SK-N-SH (cell line): ENCODE measurements at places on chromosomes 1 and 21. TPM values are rescaled to one million over a fixed set of nuclear protein-coding genes. Genes with fewer than 3 reads are reported as not detected.

PHACTR4 gene
- polyA plus RNA-seq = 9.8 and 10.5 TPM in 2 replicates

ESPN gene
- polyA plus RNA-seq = 0.13 and 0.33 TPM in 2 replicates

DNA sequence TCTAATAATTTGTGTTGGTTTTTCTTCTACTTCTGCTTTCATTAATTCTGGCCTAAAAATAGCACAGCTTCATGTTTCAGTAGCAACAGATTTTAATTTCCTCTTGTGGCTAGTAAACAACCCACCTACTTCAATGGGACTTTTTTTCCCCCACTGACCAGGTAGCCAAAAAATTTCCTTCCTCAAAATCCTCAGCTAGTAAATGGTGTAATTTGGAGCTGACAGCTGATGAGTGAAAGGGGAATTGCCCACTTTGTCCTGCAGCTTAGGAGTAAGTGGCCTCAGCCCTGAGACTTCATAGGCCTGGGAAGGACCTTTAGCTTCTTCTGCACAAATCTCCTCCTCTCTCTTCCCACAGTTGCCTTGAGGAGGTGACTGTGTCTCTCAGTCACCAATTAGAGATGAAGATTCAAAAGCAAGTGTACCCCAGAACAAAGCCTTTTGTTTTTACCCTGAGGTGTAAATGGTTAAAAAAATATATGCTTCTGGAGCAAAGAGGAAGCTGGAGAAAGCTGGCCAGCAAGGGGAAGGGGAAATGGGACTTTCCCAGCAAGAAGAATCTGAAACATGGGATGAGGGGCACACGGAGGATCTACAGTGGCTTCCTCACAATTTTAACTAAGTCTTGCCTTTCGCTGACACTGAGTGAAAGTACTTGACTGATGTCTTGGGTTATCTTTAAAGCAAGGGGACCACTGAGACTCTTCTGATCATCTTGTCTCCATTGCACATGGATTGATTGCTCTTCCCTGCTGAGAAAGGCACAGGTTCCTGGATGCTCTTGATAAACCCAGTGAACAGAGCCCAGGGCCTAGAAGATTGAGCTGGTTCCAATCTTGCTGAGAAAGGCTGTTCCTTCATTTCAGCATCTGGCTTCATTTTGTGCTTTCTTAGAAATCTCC is 35.8 kb upstream of the VCAM1 start:
- no peak for DNase-seq

MATN1 gene
- polyA plus RNA-seq = 0.15 and 0.23 TPM in 2 replicates

DNA sequence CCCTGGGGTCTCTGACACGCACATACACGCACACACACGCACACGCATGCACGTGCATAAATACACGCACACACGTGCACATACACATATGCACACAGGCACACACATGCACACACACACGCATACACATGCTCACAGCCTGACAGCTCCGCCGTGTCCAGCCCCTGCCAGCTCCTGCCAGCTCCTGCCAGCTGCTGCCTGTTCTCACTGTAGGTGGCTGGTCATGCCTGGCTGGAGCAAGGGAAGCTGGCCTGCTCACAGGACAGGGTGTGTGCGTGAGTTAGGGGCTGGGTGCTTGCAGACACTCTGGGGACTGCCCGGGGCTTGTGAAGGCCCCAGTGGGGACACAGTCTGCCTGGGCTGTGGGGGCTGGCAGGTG is 4.9 kb downstream of the PLCH2 start:
- peak; percentile 88 for DNase-seq

DNA sequence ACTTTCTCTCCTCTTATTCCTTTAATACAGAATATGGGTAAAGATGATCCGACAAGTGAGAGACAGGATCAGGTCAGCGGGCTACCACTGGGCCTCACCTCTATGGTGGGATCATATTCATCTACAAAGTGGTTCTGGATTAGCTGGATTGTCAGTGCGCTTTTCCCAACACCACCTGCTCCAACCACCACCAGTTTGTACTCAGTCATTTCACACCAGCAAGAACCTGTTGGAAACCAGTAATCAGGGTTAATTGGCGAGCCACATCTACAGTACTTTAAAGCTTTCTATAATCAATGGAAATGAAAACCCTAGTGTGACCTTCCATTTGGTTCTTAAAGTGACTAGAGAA is 643 bp downstream of the NRAS start:
- peak; percentile 22 for DNase-seq

DNA sequence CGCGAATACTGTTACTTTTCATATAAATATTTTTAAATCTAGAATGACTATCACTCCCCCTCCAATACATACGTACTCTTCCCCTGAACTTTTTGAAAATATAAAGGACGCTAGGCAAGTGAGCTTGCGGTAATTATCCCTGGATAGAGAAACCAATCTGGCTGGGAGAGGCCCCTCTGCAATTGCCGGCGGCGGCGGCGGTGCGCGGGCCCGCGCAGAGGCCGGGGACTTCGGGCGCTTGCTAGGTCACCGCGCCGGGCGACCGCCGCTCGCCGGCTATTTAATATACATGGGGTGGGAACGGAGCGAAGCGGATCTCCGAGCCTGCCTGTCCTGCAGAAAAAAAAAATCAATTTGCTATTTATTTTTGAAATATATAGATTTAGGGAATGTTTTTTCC is 416.3 kb upstream of the ESRRG start:
- peak; percentile 14 for DNase-seq

DNA sequence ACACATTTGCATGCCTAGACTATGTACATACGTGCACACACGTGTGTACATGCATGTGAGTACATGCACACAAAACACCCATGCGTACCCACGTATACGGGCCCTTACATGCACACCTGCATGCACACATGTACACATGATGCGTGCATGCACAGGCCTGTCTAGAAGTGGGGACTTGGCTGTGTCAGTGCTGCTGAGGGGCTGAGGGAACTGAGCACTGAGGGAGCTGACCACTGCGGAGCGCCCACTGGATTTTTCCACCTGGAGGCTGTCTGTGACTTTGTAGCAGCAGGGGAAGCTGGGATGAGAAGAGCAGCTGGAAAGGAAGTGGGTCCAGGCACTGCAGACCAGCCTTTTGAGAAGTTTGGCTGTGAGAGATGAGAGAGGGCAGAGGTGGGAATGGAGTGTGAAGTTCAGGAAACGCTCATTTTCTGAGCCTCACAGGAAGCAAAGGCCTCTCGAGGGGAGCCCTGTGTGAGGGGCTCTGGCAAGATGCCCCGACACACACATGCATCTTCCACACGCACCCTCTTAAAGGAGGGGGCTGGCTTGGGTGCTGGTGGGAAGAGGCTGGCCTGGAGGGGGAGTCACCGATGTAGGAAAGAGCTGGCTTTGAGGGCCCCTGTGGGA is 20.9 kb downstream of the PODN start:
- no peak for DNase-seq

SMIM1 gene
- polyA plus RNA-seq = 5.9 and 6.1 TPM in 2 replicates

TNFRSF25 gene
- polyA plus RNA-seq = 20.8 TPM in 2 replicates

DNA sequence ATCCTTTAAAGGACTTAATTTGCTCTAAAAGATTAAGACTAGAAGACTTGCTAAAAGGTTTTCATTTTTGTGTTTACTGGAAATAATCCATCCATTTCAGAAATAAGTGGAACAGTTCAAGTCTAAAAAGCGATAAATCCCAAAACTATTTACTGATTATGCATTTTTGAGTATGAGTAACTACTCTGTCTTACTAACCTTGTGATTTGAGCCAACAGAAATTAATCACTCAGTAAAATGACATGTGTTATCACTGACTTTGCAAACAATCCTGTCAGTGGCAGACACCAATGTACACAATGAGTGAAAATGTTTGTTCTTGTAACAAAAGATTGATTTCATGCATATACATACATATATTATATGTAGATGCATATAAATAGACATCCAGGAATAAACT is 218.0 kb downstream of the DENND1B start:
- no peak for DNase-seq

LORICRIN gene
- not detected in 2 replicates for polyA plus RNA-seq

GRCh38 chr1:89548122-89548857 is 23.7 kb downstream of the LRRC8B start:
- no peak for DNase-seq

GRCh38 chr1:184389446-184389845 is 2.6 kb downstream of the C1orf21 start:
- no peak for DNase-seq

CTSE gene
- polyA plus RNA-seq = not detected in 2 replicates

DNA sequence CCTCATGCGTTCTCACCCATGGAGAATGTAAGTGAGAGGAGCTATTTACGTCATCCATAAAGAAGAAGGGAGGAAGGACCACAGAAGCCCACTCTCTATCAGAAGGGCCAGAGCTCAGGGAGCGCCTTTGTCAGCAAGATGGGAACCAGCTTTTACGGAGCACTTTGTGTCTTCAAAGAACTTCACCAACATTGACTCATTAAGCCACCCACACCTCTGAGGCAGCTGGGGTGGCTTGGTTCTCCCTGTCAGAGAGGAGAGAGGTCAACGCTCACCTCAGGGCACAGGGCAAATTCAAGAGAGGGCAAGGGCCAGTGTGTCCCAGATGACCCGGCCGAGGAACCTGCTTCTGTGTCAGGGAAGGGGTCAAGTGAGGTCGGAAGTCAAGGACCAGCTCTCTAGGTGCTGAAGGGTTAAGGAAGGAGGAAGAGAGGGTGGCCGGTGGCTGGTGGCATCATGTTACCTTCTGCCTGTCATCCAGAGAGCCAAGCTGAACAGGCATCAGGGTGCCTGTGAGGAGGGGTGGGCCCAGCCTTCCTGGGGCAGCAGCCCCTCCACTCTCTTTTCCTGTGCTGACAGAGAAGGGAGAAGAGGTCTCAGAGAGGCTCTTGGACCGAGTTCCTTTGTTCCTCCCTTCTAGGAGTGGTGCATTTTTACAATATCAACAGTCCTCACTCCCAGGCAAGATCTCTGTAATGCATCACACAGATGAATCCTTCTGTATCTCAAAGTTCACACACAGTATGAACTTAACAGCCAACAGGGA is 109.0 kb downstream of the ETS2 start:
- no peak for DNase-seq

DNA sequence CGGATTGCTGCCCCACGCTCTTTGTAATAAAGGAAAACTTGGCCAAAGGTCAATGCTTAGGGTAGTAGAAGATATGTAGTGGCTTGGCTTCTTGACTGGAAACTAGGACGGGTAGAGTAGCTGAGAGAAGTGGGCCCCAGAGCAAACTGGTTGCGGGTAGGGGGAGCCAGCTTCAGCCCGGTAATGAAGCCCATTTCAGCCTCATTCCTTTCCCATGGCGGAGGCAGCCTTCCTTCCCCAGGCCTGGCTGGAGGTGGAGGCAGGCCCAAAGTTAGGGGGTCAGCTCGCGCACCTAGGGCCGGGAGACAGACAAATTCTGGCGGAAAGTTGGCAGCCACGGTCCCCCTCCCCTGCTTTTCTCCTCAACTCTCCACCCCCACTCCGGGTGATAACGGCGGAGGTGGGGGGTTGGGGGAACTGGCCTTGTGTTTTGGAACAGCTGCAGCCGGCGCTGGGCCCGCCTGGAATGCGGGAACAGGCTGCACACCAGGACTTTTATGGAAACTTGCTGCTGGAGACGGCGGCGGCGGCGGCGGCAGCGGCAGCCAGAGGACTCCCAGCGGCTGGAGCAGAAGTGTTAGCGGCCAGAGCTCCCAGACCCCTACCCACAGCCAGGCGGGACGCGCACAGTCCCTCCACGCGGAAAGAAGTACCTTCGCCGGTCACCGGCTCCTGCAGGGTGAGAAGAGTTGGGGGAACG is at the start of gene NEXN:
Gene NEXN (plus strand): TSS at position 544 of the 700 bp plus-strand sequence. CDS start 27,483 bp downstream, outside the sequence.
- DNase-seq = peak; percentile 84

SMG7 gene
- 19.8 and 26.0 TPM in 2 replicates for polyA plus RNA-seq

FAAP20 gene
- 35.6 and 58.3 TPM in 2 replicates for polyA plus RNA-seq

DNA sequence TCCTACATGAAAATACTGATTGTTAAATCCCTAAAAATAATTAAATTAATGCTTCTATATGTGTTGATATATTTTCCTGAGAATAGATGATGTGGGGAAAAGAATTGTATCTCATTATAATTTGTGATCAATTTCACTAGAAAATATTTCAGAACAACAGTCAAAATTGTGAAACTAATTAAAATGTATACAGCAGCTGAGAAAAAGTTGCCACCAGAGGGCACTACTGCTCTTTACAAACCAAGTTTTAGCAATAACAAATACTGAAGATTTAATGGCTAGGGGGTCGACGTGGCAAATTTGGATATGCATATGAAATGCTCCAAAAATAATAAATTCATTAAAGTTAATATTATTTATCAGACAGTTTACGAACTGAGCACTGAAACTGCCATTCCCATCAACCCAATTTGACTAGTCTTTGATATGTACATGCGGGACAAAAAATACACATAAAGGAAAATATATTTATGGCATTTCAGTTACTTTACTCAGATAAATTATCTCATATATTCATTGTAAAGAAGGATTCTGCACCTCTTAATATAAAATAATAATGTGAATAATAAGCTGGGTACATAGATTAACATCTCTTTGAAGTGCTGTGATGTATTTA is 96.3 kb upstream of the TMPRSS15 start:
- peak; percentile 3 for DNase-seq

KCNJ10 gene
- 0.03 TPM in 1 of 2 replicates, not detected in the other for polyA plus RNA-seq

GRCh38 chr1:151510020-151510405 is 1.2 kb upstream of the CGN start:
- DNase-seq = no peak

C2CD4D gene
- polyA plus RNA-seq = not detected in 2 replicates

DNA sequence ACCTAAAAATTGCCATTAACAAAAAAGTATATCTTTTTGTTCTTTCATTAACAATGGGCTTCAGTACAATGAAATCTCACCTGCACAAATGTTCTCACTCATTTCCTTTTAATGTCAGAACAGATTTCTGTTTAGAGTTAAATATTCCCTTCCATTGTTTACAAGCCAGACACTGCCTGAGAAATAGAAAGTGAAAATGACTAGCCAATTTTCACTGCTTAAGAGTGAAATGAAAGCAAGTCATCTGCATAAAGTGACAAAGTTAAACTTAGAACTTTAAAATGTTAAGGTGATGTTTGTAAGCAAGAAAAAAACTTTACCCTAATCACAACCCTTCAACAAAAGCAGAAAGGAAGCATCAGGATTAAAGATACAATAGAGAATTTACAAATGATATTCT is 27.5 kb downstream of the COA6 start:
- DNase-seq = no peak

CD48 gene
- not detected in 2 replicates for polyA plus RNA-seq

SLC6A9 gene
- 3.6 and 3.9 TPM in 2 replicates for polyA plus RNA-seq

GRCh38 chr1:53987880-53988279 is 30.1 kb downstream of the LDLRAD1 start:
- no peak for DNase-seq

DNA sequence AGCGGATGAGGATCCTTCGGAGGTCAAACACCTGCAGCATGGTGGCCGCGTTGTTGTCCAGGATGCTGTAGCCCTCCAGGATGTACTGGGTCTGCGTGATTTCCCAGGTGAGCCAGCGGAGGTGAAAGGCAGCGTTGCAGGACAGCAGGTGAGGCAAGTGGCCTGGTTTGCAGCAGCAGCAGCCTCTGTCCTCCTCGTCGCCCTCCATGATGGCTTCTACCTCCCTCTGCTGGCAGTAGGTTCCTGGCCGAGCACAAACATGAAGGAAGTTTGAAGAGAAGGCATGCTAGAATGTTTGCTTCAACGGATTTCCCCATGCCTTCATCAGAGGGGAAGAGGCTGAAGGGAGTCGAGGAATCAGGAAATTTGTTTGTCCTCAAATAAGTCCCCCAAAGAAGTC is 74.7 kb downstream of the NTPCR start:
- peak; percentile 55 for DNase-seq

CYYR1 gene
- not detected in 2 replicates for polyA plus RNA-seq
